Stimulated activated CD8-positive, alpha-beta memory T cell treated with anti-CD3 and anti-CD28 coated beads, Interleukin-15, amount 100 ng/mL, for 48 hours (primary cell): ENCODE measurements at places on chromosomes 2 and 18.
A peak's percentile ranks its signal among the peaks of the same experiment; 100 is the strongest.

- no peak for DNase-seq
These were observed 13.6 kb downstream of the RNF149 start for GRCh38 chr2:101294861-101295260.

DNA sequence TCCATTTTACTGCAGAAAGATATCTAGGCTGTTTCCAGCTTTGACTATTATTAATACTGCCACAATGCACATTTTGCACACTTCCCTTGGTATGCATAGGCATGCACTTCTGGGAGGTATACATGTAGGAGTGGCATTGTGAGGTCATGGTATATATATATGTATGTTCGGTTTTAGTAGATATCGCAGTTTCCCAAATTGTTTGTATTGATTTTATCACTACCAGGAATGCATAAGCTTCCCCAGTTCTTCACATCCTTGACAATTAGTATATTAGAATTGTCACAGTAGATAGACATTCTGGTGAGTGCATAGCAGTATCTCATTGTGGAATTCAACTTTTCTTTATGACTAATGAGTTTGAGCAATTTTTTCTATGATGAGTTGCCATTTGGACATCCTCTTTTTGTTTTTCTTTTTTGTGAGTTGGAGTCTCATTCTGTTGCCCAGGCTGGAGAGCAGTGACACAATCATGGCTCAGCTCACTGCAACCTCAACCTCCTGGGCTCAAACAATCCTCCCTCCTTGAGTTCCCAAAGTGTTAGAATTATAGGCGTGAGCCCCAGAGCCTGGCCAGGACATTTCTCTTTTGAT lies 4.2 kb upstream of the GRB14 start:
- DNase-seq, result no peak

DNA sequence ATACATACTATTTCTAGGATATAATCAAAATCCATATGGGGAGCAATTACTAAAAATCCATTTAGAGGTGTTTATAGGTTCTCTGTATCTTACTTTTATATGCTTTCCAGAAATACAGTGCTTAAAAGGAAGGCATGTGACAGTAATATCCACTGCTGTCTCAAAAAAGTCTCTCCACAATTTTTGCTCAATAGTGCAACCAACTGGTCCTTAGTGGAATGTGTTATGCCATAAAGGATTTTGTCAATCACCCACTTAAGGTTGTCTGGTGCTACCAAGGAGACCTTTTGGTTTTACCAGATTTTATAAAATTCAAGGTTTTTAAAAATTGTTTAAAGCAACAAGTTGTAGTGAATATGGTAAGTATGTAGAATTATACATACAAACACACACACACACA lies 328.5 kb upstream of the DSEL start:
- no peak for DNase-seq

DNA sequence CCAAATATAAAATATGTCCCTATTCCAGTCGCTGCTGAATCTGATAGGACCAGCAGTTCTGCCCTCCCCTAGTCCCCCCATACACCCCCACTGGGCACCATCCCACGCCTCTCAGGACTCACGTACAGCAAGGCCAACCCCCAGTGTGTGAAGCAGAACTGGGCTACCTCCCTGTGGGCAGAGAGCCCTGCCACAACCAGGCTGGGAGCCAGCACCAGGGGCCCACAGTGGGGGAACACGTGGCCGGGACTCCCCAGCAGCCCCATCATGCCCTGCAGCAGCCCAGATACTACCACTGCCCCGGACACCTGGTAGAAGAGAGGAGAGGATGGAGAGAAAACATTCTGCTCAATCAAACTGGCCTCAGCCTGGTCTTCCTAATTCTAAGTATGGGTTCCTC lies 1.3 kb downstream of the SLC23A3 start:
- DNase-seq, result no peak

DNA sequence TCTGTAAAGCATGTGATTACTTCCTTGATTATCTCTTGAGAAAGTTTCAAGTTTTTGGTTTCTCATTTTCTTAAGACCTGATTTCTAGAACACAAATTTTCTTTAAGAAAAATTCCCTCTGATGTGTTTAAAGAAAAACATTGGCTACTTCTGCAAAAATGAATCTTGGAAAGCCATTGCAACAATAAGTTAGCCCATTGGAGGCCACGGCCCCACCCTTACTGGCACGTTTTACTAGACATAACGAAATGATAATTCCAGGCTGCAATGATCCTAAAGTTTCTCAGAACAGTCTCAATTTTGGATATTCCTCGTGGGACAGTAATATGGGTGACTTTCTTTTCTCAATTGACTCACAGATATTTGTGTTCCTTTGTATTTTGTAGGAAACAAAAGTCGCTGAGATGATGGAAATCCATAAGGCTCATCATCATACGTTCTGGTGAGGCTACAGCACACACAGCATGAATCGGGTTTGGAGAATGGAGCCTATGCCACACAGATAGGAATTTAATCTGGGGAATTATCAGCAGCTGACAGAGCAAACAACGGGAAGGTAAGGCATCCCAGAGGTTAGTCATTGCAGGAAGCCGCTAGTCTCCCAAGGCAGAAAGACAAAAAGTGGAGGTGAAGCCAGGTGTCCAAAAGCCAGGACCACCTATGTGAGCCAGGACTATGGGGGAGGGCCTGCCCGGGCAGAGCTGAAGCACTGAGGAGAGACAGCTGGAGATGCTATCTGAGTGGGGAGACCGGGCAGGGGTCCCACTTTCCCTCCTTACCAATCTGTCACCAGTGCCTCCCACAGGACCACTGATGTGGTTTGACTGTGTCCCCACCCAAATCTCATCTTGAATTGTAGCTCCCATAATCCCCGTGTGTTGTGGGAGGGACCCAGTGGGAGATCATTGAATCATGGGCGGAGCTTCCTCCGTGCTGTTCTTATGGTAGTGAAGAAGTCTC lies 35.9 kb downstream of the SOWAHC start:
- DNase-seq, result no peak

DNA sequence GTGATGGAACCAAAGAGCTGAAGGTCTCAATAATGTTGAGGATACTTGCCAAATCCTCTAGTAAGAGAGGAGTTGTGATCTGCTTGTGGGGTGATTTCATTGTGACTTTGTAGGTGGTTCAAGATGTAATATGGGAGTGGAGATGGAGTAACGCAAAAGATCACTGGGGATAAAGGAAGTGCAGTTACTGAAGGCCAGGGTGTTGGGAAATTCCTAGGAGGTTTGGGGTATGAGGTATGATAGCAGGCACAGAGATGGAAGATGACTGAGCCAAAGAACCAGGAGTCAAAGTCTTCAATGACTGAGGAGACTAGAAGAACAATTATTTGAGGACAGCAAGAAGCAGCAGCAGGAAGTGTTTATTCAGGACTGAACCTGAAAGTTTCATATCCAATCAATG lies 222.6 kb downstream of the NCKAP5 start:
- DNase-seq, result no peak

GRCh38 chr18:77015169-77015568 lies 117.4 kb downstream of the MBP start:
- no peak for DNase-seq

GRCh38 chr2:25115902-25116301 lies 52.5 kb downstream of the POMC start:
- no peak for DNase-seq

- DNase-seq, result no peak
These were observed 5.6 kb downstream of the ESPNL start for GRCh38 chr2:238105506-238106338.

GRCh38 chr2:209960676-209961630 lies 41.5 kb upstream of the RPE start:
- DNase-seq, result peak; percentile 3

DNA sequence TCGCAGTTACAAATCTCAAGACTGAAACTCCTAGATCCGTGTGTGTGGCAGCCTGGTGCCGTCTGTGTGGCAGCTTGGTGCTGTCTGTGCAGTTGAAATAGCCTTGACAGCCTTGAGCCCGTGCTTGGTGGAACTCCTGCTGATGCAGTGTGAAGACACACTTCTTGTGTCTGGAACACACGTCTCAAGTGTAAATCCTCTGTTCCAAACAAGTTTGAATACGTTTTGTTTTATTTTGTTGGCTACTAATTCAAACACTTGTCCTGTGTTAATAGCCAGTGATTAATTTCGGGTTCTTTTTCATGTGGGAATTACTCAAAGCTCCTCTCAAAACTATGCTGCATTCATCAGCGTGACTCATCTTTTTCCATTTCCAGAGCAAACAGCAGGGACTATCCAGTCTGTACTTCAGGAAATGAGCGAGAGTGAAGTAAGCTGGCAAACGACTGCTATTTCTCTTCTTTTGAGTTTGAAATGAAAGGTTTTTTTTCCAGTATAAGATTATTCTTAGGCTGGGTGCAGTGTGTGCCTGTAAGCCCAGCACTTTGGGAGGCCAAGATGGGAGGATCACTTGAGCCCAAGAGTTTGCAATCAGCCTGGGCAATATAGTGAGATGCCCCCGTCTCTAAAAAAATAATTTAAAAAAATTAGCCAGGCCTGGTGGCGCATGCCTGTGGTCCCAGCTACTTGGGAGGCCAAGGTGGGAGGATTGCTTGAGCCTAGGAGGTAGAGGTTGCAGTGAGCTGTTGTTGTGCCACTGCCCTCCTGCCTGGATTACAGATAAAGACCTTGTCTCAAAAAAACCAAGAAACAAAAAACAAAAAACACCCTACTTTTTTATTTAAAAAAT lies 152.9 kb downstream of the SPP2 start:
- no peak for DNase-seq

GRCh38 chr2:240524963-240525718 lies 32.6 kb downstream of the ANKMY1 start:
- no peak for DNase-seq

GRCh38 chr2:45045706-45046105 lies 36.5 kb upstream of the SIX2 start:
- no peak for DNase-seq

DNA sequence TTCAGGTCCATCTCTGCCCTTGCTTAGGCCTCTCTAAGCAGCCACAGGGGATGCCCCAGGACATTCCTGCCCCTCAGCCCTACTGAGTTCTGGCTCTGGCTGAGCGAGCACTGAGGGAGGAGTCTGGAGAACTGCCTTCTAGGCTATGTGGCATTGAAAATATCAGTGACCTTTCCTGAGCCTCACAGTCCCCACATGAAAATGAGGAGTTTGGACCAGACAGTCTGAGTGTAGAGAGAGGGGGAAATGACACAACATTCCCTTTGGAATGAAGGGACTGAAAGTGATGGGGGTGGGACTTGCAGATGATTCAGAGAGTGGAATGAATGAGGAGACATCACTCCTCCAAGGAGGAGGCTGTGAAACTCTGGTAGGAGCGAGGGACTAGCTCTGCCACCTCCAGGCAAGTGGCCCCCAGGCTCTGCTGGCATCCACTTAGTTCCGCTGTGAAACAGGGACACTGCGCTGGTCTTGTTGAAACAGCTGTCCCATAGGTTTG lies 8.0 kb downstream of the TNS1 start:
- DNase-seq, result no peak

- no peak for DNase-seq
These were observed 309.5 kb upstream of the CCDC68 start for GRCh38 chr18:55268628-55269275.

GRCh38 chr2:233112329-233112728 lies 52.2 kb downstream of the INPP5D start:
- DNase-seq, result no peak

DNA sequence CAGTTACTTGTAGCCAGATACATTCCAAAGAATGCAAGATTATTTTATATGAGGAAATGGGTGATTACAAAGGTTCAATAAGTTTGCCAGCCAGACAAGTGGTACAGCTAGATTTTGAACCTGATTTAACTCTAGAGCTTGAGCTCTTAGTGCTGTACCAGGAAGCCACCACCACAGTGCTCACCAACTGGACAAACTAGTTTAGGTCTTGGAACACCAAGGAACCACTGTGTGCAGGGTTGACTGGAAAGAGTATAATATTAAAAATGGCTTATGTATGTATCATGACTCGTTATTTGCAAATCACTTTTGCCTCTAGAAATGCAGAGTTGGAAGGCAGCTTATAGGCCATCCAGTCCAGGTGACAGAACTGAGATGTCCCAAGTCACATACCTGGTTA lies 177.2 kb downstream of the TXNL1 start:
- no peak for DNase-seq

GRCh38 chr2:179005976-179006375 lies 44.0 kb downstream of the CCDC141 start:
- no peak for DNase-seq

- no peak for DNase-seq
These were observed 17.6 kb upstream of the DNER start for GRCh38 chr2:229731916-229732315.

- no peak for DNase-seq
These were observed 118.2 kb downstream of the ZNF521 start for GRCh38 chr18:25233528-25234321.

DNA sequence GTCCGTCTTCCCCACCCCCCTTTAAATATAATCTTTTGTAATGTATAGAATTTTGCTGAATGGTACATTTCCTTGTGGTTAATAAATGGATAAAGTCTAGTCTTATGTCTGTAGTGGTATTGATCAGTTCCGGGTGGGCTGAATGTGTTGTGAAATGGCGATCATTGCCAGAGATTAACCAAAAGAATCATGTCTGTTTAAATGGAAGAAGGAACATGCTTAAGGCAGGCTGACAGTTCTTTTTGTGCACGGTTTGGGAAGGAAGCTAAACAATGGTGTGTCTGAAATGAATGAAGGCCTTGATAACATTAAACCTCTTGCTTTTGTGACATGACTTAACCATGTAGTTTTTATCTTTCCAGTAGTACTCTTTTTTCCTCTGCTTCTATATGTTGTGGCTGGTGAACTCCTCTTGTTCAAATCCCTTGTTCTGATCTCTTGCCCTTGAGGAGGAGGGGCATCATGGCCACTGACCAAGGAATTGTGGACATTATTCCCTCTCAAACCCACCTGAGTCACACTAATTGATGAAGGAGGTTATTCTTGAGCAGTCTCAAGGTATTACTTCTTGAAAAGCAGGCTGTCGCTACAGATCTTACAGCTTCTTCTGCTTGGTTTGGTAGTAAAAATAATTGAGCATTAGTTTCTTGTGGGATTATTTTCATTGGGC lies 1.7 kb downstream of the ACVR2A start:
- DNase-seq, result no peak

DNA sequence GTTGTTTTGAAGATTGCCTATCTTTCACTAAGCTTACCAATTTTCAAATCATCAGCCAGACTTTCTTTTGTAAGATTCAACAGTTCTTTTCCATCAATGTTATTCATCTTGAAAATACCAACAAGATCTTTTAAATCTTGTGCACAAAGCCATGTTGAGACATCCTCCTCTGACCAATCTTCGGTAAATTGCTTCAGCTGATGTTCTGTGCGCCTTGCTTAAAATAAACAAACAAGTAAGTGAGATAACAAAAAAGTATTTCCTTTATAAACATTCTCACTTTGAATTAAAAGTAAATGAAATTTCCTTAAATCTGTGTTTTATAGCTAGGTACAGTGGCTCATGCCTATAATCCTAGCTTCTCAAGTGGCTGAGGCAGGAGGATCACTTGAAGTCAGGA lies 30.3 kb downstream of the WDSUB1 start:
- DNase-seq, result no peak

DNA sequence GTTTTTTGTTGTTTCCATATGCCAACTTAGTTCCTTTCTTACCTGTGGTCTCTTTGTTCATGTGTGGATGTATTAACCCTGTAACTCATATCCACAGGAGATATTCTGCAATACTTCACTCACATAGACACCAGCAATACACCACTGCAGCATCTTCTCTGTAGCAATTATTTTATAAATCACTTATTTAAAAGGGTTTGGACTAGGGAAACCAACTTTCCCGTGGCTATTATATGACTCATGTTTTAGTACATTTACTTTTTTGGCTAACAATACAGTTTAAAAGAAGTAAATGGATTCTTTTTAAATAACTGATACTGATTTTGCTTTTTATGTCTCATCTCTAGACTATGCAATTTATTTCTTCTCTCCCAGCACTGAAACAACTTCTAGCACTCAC lies 488.9 kb downstream of the MBD2 start:
- no peak for DNase-seq
